SJSA1 (cell line): ENCODE measurements at places on chromosomes 11 and 22.

DNA sequence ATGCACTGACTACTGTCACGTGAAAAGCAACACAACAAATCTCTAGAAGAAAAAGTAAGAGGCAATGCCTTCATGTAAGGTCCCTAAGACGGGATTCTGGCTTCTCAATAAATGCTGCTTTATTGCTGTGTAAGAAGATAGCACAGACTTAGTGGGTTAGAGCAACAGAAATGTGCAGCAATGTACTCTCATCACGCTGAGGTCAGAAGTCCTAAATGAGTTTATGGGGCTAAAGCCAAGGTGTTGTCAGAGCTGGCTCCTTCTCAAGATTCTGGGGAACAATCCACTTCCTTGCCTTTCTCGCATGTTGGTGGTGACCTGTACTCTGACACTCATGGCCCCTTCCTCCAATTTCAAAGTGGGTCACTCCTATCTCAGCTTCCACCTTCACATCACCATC lies 93.4 kb downstream of the SHANK2 start:
- no peak for DNase-seq

DNA sequence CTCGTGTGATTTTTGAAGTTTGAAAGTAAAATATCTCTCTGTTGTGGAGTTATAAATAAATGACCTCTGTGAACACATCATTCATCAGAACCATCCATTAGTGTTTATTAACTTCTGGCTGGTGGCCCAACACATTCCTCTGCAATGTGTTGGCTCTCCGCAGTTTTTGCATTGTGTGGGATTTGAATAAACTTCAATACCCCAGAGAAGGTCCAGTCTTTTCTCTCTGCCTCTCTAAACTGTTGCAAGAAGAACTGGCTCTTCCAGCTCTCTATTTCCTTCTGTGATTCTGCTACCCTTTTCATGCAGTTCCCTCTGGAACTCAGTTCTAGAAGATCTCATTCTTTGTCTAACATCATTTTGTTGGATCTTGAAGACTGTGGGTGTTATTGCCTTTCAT lies 125.0 kb upstream of the ARHGAP42 start:
- DNase-seq, result peak; percentile 73

- peak; percentile 16 for DNase-seq
These were observed 17.3 kb downstream of the APOL2 start for GRCh38 chr22:36221799-36222751.

DNA sequence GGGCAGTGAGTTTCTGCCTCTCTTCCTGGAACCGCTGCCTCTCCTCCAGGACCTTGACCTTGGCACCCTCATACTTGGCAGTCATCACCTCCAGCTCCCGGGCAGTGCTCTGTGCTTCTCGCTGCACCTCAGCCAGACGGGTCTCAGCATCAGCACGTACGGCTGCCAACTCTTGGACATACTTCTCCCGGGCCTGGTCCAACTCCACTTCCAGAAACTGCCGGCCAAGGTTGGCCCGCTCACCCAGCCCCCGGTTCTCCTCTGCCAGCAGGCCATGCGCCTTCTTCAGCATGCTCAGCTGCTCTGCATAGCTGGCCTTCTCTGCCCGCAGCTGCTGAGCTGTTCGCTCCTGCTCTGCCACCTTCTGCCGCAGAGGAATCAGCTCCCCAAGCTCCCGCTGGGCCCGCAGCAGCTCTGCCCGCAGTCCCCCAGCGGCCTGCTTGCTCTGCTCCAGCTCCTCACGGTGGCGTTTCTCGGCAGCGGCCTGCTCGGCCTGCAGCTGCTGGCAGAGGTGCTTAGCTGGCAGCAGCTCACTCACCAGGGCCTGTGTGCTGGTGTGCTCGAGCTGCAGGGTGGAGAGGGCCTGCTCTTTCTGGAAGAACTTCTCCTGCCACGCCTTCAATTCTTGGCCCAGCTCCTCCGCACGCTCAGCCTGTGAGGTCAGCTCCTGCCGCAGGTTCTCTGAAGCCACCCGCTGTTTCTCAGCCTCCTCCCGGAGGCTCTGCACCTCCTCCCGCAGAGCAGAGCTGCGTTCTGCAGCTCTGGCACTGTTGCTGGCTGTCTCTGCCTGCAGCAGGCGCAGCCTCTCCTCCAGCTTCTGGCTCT lies 14.4 kb downstream of the IL18BP start:
- DNase-seq, result no peak

GRCh38 chr11:113119074-113119473 lies 157.9 kb downstream of the NCAM1 start:
- peak; percentile 5 for DNase-seq

GRCh38 chr11:76424891-76425290 lies 19.9 kb upstream of the EMSY start:
- no peak for DNase-seq

GRCh38 chr22:37303821-37304274 lies 21.5 kb downstream of the CYTH4 start:
- DNase-seq, result peak; percentile 84

- DNase-seq, result no peak
These were observed 48.8 kb downstream of the ENDOD1 start for GRCh38 chr11:95138448-95138847.

- peak; percentile 71 for DNase-seq
These were observed 2.4 kb upstream of the LRP4 start for GRCh38 chr11:46920755-46921154.

DNA sequence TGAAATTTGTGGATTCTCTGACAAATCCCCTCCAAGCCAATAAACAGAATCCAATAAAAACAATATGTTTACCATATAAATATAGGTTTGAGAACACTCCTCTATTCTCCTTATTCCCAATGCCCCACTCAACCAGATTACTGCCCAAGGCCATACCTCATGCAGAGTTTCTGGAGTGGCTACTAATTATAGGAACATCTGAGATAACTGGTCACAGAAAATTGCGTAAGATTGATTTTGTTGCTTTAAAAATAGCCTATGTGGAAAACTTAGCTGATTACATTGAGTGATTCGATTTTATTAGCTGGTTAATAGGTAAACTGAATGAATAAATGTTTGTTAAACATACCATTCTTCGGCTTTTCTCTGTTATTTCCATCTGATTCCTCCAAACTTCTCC lies 48.0 kb downstream of the ME3 start:
- no peak for DNase-seq

DNA sequence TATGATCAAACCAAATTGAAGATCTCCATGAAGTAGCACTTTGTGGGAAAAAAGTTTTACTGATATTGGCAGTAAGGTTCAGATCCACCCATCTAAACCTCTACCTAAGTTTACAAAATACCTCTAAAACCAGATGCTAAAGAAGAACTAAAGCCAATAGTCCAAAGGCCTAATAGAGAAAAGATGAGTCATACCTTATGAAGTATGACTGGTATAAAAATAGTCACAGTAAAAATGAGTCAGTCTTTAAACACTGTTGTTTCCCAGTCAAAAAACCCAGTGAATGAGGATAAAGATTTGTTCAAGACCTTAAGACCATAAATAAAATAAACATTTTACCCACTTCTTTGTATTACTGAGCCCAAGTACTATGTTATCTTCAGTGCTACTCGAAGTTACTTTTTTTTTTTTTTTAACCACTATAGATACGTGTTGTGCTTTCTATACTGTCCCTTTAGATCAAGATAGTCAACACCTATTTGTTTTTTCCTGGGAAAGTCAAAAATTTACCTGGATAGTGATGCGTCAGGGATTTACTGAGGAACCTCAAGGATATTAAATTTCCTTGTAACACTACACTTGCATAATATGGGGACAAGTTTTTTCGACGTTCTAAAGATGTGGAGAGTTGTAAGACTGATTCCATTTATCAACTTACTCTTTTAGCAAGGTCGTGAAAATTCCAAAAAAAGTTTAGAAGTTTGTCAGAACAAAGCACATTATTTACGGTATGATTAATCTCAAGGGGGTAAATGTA lies 87.3 kb downstream of the CCDC73 start:
- DNase-seq, result peak; percentile 54

- no peak for DNase-seq
These were observed 57.7 kb downstream of the DGCR2 start for GRCh38 chr22:19064354-19065054.

- DNase-seq, result no peak
These were observed 40.5 kb downstream of the CD82 start for GRCh38 chr11:44605965-44606364.

DNA sequence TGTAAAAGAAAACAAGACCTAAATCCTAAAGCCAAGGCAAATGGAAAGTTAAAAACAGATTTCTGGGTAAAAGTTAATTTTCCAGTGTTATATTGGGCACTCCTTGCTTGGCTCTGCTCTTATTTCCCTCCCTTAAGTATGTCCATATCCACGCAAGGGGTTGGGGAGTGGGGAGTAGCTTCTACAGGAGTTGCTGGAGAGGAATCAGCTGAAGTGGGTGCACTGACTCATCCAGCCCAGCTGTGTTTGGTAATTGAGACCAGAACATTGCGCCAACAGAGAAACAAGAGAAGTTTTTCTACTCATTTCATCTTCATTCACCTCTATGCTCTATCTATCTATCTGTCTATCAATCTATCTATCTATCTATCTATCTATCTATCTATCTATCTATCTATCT lies 298.4 kb upstream of the PDGFD start:
- no peak for DNase-seq

- no peak for DNase-seq
These were observed 5.3 kb downstream of the C22orf39 start for GRCh38 chr22:19442166-19442565.

DNA sequence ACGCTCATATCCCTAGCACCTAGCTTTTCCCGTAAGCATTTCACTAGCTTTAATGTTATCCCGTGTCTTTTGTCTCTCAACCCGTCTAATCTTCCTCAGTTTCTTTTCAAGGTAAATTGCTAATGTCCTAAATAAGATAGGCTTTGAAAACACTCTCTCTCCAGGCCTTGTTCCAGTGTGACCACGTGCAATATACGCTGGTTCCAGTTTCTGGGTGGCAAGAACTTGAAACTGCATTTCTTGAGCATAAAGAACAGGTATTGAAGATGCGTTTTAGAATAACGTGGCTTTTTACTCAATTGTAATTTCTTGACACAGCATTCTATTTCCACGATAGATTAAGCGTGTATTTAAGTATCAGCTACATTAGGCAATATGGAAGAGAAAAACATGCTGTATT lies 1.1 kb downstream of the CDC45 start:
- DNase-seq, result no peak

- DNase-seq, result no peak
These were observed 228.9 kb downstream of the GUCY1A2 start for GRCh38 chr11:106789406-106789805.

- DNase-seq, result no peak
These were observed 20.7 kb downstream of the MGAT3 start for GRCh38 chr22:39477542-39477941.

DNA sequence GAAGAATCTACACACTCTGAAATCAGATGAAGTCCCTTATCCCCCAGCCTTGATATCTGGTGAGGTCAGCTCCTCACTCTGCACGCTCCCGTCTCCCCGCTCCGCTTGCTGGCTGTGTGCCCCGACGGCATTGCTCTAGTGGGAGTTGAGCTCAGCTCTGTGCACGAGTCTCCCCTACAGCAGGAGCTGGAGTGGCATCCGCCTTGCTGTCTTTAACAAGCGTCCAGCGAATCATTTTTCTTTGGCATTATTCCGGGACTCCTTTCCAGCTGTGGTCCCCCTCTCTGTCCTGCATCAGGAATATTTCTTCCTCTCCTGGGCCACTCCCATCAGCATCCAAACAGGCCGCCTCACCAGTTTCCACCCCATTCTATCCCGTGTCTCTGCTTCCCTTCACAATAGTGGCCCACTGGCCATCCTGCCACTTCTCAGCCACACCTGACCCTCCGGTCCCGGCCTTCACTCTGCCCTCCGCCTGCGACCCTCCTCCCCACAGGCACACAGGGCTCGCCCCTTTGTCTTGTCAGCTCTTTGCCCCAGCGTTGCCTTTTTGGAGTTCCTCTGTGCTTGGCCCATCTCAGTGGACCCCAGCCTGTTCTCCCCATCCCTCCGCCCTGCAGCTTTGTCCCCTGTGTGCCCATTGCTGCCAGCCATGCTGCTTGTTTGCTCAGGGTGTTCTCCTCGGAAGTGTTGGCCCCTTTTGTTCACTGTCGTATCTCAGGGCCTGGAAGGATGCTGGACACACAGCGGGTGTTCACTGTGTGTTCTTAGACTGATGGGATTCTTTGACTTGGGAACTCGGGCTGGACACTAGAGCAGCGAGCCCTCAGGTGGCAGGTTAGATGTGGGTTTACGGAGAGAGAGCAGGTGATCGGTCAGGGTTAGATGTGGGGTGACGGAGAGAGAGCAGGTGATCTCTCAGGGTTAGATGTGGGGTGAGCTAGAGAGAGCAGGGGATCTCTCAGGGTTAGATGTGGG lies 441.8 kb downstream of the TBC1D22A start:
- no peak for DNase-seq

DNA sequence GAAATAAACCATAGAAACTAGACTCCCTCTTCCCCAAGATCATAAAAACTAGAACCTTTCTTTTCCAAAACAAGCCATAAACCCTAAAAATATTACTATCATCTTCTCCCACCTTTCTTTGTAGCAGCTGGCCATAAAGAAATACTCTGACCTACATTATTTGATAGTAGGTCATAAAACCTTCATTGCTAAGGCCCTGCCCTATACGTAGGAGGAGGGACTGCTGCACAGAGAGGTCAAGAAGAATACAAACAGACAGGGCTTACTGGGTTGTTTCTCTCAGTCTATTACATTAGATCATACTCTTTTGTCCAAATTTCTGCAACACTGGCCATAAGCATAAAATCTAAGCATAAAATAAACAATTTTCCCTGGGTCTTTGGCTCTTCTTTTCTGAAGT lies 101.5 kb downstream of the TYR start:
- no peak for DNase-seq

- DNase-seq, result no peak
These were observed 46.8 kb downstream of the TRIM44 start for GRCh38 chr11:35709376-35709775.

DNA sequence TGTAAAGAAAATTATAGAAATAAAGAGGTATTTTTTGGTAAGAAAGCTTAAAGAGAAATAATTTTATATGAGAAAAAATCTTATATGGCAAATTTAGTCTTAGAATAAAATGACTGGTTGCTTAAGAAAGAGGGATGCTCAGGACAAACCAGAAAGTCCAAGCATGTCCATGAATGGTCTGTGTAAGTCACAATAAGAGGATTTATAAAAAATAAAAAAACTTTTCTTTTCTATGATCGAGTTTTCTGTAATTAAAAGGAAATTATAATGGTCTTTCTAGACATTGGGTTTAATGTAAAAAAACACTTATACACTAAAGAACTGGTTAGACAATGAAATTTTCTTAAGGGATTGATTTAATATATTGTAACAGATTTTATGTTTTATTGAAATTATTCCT lies 819.6 kb downstream of the TBC1D22A start:
- no peak for DNase-seq

DNA sequence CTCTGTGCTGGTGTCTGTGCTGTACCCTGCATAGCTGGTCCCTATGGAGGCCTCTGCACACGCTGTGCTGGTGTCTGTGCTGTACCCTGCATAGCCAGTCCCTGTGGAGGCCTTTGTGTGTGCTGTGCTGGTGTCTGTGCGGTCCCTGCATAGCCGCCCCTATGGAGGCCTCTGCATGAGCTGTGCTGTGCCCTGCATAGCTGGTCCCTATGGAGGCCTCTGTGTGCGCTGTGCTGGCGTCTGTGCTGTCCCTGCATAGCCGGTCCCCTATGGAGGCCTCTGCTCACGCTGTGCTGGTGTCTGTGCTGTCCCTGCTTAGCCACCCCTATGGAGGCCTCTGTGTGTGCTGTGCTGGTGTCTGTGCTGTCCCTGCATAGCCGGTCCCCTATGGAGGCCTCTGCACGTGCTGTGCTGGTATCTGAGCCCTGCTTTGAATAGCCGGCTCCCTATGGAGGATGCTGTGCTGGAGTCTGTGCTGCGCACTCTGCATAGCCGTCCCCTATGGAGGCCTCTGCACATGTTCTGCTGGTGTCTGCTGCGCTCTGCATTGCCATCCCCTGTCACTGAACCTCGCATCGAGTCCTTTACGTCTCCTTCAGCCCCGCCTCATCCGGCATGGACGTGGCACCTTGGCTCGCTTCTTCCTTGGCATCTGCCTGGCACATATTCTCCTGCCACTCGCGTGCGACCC lies 6.2 kb downstream of the NADSYN1 start:
- DNase-seq, result no peak
